ENCODE measurements at places on chromosomes 16 and 17.

DNA sequence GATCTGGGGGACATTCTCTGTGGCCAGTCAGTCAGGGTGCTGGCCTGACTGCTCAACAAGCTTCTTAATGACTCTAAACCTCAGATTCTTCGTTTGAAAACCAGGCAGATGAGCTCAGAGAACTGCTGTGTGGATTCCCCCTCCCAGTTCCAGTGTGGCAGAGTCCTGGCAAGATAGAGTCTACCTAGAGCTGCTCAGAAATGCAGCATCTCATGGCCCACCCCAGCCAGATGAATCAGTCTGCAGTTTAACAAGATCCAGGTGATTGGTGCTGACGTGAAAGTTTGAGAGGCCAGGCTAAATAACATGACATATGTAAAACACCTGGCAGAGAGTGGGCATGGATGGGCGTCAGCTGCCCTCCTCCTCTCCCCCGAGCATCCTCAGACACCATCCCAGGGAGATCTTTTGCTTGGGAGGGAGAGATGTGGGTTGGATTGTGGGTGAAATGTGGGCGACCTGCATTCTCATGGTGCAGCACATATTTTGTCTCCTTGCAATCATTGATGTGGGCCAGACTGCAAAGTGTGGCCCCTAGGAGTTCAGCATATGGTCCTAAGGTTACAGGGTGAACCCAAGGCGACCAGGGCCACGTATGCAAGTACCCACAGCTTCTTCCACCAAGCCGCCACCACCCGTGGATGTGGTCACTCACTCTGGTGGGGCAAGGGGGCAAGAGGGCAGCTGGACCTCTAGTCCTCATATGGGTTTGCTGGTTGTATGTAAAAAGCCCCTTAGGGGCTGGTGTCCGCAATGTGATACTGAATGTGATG is 19.5 kb downstream of the SOCS3 start:
- DNase-seq = no peak

GRCh38 chr16:4328782-4329775 is 13.2 kb downstream of the GLIS2 start:
- DNase-seq = no peak

DNA sequence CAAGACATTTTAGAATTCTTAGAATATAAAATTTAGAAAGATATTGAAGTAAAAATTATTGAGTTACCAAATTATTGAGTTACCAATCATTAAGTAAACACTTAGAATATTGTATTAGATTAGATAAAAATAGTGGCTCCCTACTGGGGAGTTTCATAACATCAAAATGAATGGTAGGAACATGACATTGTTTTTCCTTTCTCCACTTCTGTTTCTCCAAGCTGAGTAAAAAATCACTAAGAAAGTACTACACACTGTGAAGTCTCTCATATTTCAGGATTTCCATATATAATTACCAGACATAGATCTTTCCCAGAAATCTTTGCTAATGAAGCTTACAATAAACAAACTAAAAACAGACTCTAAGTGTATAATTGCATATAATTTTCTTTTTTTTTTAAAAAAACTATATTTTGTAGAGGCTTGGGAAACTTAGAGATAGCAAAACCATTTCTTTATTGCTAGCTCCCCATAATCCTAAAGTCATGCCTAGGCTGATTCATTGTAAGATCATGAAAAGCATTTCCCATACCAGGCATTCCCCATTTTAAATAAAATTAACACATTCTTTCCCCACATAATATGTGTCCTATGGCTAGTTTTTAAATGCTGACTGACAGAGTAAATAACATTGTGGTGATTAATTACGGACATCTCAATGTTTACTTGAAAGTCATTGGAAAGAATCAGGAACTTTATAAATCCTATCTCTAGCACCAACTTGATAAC is 1408.7 kb upstream of the GOT2 start:
- DNase-seq = no peak

GRCh38 chr17:52982331-52982730 is 823.8 kb upstream of the CA10 start:
- no peak for DNase-seq

GRCh38 chr17:78529871-78530670 is 47.1 kb downstream of the DNAH17 start:
- no peak for DNase-seq

- DNase-seq = no peak
Measured at GRCh38 chr17:28519236-28519635, 13.1 kb downstream of the FOXN1 start.

- no peak for DNase-seq
Measured at GRCh38 chr17:77314601-77315000, 173.8 kb downstream of the SEC14L1 start.

DNA sequence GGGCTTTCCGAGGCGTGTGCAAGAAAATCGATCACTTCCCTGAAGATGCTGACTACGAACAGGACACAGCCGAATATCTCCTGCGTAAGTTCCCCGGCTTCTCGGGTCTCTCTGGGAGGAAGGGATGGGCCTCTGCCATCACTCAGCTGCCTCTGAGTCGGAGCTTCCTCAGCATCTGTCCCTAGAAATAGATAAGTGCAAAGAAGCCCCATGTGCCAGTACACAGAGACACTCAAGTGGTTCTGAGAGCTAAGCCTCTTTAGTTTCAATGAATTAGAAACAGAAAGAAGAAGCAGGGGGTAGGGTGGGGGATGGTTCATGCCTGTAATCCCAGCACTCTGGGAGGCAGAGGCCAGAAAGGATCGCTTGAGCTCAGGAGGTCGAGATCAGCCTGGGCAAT is 90.6 kb downstream of the CACNG3 start:
- no peak for DNase-seq

DNA sequence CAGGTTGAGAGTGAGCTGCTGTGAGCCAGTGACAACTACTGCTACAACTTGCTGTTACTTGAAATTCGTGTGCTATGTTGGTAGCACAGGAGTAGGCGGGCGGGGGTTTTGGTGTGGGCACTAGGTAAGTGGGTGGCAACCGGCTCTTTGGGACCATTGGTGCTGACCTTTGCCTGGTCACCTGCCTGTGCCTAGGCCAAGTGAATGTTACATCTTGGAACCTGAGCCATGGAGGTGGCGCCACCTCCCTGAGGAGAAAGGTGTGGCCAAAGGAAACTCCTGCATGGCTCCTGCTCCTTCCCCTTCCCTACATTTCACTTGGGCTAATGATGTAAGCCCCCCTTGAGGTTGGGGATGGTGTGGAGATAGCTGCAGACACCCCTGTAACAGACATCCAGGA is 25.4 kb upstream of the ARHGAP23 start:
- DNase-seq = no peak

DNA sequence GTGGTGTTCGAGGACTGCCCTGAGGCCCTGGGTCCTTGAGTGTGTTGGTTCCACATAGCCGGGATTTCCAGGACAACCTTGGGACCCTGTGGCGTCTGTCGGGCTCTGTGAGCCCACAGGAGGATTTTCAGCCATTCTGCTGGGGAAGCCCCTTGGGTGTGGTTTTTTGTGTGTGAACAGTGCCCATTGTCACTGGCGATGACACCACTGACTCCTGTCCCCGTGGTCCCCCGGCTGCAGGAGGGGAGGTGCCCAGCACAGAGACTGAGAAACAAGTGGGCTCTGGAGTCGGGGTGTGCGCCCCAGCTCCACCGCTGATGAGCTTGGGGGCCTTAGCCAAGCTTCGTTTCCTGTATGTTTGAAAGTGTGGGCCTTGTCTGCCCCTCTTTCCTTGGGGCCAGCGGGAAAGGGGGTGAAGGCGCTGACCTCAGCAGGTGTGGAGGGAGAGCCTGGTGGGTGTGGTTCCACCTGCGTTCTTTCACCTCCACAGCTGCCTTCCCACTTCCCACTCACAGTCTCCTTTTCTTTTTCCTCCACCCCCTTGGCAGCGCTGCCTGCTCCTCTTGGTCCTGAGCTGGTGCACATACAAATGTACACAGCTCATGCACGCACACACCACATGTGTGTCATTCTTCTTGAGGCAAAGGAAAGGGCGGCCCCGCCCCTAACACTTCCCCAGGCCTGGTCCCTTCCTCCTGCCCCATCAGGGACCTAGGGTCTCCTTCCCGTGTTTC is 16.1 kb downstream of the MGRN1 start:
- no peak for DNase-seq

GRCh38 chr17:68468788-68469187 is 11.5 kb upstream of the WIPI1 start:
- DNase-seq = no peak

- DNase-seq = no peak
Measured at GRCh38 chr16:21183995-21184394, 25.5 kb downstream of the LDAF1 start.

DNA sequence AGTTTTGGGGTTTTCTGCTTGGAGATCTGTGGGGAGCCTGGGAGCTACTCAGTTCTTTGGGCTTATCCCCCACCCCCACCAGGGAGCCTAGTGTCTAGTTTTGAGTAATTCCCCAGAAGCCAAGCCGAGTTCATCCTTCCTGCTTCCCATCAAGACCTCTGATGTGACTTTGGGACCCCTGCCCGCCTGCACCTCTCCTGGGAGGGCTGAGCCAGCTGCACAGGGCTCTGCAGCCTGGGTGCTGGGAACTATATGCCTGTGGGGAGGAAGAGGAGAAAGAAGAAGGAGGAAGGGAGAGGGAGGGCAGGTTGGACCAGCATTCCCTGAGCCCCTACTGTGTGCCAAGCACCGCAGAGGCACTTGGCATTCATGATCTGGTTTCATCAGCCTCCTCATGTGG is 178.9 kb downstream of the TMEM132E start:
- DNase-seq = no peak

GRCh38 chr16:58018803-58019202 is 6.8 kb upstream of the MMP15 start:
- DNase-seq = no peak

- DNase-seq = no peak
Measured at GRCh38 chr16:89110641-89111040, 17.0 kb downstream of the ACSF3 start.

- no peak for DNase-seq
Measured at GRCh38 chr17:82092628-82092994, 5.4 kb downstream of the FASN start.

GRCh38 chr16:4588386-4588785 is 26.3 kb downstream of the UBALD1 start:
- no peak for DNase-seq

DNA sequence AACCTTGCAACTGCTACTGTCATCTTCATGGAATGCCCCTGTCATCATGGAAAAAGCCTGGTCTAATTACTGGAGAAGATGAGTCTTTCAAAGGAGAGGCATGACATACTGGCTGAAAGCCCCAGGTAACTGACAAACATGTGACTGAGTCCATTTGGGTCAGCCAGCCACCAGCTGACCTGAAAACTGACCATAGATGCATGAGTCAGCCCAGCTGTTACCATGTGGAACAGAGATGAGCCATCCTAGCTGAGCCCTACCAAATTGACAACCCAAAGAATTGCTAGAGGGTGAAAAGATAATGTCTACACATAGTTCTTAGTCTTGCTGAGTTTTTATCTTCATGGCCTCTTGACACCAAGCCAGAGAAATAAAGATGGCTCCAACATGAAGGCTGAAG is 311.8 kb downstream of the UTP18 start:
- no peak for DNase-seq

DNA sequence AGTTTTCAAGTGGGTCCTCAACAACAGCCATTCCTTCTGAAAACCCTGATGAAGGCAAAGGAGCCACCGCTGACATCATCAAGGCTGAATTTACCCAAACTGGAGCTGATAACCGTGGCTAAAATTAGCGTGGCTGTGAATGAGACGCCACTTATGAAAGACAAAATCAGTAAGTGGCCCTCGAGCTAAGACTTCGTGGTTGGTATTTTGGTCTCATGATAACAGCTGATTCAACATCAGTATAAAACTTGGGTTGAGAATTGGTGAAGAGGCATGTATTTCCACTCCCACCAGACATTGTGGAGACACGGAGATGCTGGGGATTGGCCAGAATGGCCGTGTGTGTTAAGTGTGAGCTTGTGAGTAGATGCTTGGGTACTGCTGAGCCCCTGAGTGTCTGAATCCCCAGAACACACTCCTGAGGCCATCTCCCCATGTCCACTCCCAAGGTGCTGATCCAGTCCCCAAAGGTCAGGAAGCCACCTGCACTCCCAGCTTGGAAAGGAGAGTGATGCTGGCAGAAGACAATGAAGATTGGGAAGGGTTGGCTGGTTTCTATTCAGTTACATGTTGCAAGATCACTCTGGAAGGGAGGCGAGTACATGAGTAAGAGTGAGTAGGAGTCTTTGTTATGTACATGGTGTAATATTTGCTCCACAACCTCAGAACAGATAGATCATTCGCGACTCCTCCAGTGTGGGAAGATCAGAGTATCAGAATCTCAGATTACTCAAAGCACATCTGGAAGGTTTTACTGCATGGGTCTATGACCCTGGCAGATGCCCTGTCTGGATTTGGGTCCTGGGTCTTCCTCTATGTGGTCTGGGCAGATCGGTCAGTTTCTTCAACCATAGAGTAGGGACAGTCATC is 207.7 kb downstream of the HS3ST3A1 start:
- DNase-seq = no peak

DNA sequence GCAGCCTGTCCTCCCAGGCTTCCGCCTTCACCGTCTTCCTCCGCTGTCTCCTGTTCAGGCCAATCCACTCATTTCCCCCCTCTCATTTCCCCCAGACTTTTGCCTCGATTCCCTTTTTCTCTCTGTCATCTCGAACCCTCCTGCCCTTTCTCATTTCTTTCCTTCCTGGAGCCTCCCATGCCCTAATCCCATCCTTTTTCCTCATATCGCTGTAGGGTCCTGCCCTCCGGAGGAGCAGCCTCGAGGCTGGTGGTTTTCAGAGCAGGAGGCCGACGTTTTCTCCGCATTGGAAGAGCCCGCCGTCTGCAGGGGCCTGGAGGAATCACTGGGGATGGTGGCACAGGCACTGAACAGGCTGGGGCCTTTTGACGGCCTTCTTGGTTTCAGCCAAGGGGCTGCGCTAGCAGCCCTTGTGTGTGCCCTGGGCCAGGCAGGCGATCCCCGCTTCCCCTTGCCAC is 597 bp downstream of the OVCA2 start:
- DNase-seq = no peak

- DNase-seq = no peak
Measured at GRCh38 chr17:20992416-20992815, 50.4 kb downstream of the USP22 start.

- DNase-seq = no peak
Measured at GRCh38 chr17:30995347-30995746, 24.5 kb downstream of the RNF135 start.

DNA sequence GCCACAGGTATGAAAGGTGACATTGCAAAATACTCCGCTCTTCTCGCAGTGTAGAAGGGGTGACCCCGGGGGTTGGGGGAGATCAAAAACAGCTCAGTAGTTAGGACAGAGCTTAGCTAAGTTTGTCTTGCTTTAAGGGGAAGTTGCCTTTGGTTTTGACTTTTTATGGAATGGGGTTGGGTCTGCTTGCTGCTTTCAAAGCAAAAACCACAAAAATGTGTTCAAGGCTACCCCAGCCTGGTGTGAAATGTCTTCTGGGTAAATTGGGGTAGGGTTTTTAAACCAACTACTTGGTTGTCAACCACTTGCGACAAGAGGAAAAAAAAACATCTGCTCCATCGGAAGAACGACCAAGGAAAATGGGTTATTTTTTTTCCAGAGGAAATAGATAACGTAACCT is 6.2 kb downstream of the FUS start:
- no peak for DNase-seq

GRCh38 chr16:84559311-84559932 is 55.0 kb upstream of the MEAK7 start:
- no peak for DNase-seq
